ENCODE measurements at places on chromosomes 7 and 10.

GRCh38 chr7:74093671-74094223, 10.1 kb downstream of the LIMK1 start:
- DNase-seq = no peak

DNA sequence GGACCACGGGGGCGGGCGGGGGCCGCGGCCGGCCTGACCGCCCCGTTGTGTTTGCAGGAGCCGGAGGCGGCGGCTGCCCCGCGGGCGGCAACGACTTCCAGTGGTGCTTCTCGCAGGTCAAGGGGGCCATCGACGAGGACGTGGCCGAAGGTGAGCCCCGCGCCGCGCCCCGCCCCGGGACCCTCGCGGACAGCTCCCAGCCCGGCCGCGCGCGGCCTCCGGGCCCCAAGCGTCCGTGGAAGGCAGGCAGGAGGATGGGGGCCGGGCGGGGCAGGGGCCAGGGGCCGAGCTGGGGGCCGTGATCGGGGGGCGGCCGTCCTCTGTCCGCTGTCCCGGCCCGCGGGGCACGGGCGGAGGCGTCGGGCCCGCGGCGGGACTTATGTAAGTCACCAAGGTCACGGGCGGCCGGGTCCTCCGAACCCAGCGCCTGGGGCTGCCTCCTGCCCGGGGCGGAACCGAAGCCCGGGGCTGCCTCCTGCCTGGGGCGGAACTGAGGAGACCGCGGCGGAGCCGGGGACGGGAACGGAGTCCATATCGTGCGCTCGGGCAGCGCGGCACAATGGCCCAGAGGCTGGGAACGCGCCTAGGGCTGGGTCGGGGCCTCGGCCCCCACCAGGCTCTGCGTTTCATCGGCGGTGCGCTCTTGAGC, 497 bp downstream of the PPP2R2D start:
- DNase-seq = no peak

GRCh38 chr10:59622320-59623132, 87.1 kb downstream of the SLC16A9 start:
- no peak for DNase-seq

DNA sequence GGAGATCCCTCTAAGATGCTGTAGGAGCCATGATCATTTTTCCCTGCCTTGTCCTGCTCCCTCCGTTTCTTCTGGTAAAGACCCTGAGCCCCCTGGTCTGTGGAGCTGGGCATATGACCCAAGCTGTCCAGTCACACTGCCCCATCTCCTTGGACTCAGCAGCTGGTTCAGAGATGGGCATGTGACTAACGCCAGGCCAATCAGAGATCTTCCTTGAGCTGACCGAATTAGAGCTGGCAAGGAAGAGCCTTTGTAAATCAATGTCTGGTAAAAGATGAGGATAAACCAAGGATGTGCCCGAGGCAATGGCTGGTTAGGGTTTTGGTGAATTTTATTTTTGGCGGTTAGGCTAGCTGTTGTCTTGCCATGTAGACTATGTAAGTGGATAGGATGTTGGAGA, 173.3 kb downstream of the LCOR start:
- no peak for DNase-seq

DNA sequence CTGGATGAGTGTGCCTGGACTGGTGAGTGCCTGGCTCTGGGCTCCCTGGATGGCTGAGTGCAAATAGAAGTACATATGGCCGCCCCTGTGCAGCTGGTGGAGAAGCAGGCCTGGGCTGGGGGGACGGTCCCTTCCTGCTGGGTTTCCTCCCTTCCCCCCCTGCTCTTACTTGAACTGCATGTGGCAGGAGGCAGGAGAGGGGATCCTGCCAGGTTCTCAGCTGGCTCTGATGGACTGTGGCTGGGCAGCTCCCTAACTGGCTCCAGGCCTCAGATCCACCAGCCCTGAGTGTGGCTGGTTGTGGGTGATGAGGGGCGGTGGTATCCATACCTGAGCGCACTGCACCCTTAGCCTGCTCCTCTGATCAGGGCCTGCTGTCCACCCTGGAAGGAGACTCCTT, 26.9 kb downstream of the ADCY1 start:
- DNase-seq = no peak

DNA sequence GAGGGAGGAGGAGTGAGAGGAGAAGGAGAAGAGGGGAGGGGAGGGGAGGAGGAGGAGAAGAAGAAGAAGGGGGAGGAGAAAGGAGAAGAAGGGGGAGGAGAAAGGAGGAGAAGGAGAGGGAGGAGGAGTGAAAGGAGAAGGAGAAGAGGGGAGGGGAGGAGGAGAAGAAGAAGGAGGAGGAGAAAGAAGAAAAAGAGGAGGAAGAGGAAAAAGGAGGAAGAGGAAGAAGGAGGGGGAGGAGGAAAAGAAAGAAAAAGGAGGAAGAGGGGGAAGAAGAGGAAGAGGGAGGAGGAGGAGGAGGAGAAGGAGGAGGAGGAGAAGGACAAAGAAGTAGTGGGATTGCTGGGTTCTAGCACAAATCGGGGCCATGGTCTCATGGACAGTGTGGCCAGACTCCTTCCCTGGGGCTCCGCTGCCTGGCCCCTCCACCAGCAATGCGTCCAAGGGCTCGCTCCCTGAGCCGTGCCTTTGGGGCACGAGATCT, 4.2 kb upstream of the MAFK start:
- DNase-seq = no peak

DNA sequence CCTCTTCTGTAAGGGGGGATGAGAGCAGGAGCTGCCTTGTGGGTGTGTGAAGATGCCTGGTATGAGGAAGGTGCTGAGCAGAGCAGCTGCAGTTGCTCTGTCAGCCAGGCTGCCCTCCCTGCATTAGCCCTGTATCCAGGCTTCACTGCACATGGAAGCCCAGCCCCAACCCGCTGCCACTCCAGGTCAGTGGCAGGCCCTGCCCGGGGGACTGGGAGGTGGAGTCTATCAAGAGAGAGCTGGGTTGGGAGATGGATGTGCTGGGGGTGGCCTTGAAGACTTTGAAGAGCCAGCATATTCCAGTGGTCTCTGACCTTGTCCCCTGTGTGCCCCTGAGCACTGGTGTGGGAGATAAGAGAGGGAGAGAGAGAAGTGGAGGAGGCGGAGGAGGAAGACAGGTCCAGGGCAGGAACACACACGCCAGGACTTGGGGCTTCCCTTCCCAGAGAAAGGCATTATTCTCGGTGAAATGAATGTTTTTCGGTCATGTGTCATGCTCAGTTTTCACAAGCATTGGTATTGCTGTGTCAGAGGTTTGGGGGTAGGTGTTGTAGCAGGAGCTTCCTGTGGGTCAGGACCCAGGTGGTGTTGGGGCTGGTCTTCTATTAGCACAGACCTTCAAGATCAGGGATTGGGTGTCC, 2.6 kb downstream of the PPIF start:
- no peak for DNase-seq

GRCh38 chr7:128075242-128076095, 44.2 kb upstream of the LRRC4 start:
- no peak for DNase-seq

- no peak for DNase-seq
These were observed at the start of gene PRF1 for GRCh38 chr10:70602665-70603448. PRF1 (minus strand) TSS chr10:70602741; CDS start chr10:70600902, 1,839 bp downstream.

GRCh38 chr7:91348711-91349110, 84.5 kb downstream of the FZD1 start:
- DNase-seq = no peak

DNA sequence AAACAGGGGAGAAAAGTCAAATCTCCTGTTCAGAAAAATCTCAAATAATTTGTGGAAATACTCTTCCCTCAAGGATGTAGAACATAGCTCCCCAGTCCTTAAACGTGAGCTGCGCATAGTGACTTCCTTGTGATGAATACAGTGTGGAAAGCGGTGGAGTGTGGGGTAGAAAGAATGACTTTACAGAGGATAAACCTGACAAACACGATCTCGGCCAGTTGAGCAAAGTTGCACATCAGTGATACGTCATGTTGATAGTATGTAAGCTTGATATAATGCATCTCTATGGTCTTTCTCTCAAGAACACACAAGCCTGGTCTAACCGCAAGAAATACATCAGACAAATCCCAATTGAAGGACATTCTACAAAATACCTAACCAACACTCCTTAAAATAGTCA, 32.0 kb upstream of the ZCCHC24 start:
- DNase-seq = no peak

DNA sequence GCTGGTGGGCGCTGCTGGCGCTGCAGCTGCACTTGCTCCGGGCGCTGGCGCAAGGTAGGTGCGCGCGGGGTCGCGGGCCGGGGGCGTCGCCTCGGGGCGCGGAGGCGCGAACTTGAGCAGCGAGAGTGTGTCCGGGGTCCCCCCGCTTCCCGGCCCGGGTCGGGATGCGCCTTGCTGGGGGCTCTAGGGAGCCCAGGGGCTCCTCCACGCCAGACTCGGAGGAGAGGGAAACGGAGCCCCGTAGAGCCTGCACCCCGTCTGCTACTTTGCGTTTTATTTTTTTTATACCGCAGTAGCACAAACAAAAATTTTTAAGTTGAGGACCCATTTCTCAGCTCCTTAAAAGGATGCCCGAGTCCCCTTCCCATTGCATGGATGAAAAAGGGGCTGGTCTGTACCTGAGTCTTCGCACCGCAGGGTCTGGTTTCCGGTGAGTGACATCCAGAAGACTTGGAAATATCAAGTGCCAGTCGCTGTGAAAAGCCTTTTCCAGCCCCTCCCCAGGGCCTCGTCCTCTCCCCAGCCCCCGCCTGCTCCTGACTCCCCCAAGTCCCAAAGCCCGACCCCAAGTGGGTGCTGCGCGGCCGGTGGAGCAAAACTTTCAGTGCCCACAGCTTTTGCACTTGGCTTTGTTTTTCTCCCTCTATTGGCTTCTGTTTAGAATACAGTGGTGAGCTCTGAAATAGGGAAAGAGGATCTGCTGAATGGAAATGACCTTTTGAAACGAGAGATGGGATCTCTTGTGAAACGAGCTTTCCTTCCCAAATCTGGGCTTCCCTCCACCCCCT, 973 bp downstream of the SDK1 start:
- no peak for DNase-seq

GRCh38 chr7:64359543-64359942, 45.8 kb downstream of the ZNF736 start:
- DNase-seq = no peak

DNA sequence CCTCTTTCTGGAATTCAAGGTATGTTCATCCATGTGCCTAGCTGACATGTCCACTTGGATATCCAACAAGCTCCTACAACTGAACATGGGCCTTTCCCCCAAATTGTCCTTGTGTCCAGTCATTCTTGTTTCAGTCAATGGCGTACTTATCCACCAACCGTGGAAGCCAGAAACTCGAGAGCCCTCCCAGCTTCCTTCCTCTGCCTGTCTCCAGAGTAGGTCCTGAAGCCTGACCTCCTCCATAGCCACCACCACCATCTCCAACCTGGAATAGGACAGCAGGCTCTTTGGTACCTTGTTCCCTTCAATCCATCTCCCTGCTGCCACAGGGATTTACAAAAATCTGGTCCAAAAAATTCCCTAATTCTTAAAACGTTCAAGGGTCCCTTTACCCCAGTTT, 305.1 kb downstream of the RPS24 start:
- DNase-seq = no peak

- no peak for DNase-seq
These were observed 119.0 kb upstream of the RHOBTB1 start for GRCh38 chr10:61063034-61063433.

DNA sequence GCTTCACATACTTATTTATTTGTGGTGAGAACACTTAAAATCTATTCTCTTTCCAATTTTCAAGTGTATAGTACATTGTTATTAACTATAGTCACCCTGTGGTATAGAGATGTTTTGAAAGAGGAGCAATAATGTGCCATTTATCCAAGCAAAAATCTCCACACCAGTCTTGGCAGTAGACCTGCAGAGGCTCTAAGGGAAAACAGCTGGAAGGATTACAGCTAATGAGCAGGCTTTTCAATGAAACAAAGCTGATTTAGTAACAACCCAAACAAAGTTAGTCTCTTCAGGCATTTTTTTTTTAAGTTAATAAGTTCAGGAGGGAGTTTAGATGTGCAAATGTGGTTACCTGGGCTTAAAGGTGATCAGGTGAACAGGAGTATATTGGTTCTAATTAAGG, 101.9 kb downstream of the EVX1 start:
- DNase-seq = no peak

DNA sequence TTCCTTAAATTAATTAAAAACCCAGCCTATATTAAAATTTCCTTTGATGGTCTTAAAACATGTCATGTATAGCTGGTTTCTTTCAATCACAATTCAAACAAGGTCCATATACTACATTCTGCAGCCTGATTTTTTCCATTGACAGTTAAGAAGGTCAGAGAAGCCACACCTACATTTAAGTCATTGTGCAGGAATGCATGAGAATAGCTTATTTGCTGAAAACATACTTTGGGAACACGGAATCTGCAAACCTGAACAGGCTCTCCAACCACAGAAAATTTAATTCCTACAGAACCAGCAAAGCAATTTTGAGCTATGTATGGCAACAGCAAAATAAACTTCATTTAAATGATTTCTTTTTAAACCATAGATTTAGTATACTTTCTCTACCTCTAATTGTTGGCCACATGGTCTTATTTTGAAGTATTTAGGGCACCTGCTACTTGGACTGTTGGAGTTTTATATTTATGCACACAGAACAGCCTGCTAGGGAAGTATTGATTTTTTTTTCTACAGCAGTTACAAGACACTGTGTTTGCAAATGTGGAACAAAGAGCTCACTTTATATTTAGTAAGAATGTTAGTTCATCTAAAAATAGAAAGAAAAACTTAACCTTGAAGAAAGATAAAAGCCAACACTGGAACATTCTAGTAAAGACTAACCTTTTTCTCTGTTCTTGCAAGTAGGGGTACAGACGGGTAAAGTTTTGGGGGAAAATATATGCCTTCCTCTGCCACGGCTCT, 240.9 kb upstream of the IMMP2L start:
- DNase-seq = no peak

GRCh38 chr7:47807756-47808155, 140.5 kb downstream of the PKD1L1 start:
- no peak for DNase-seq

DNA sequence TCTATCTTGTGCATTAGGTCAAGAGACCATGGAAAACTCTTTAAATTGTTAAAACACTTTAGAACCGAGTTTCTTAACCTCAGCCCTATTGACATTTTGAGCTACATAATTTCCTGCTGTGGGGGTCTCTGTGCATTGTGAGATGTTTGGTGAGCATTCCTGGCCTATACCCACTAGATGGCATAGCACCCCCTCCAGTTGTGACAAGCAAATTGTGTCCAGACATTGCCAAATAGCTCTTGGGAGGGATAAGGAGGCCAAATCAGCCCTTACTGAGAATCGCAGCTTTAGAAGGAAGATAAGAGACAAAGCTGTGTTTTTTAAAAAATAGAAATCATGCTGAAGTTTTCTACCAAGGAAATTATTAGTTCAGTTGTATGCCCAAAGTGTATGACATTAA, 1158.5 kb upstream of the C7orf33 start:
- no peak for DNase-seq

DNA sequence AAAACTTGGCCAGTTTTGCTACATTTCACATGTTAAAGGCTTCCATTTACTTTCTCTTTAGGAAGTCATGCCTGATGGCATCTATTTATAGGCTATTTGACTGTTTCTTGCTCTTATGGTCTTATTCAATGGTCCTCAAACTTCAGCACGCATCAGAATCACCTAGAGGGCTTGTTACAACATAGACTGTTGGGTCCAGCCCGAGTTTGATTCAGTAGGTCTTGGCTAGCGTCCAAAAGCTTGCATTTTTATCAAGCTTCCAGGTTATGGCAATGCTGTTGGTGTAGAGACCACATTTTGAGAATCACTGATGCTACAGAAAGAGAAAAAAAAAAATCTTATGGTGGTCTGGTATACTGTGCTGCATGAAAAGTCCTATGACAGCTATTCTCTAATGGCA, 51.9 kb downstream of the MTPN start:
- no peak for DNase-seq

GRCh38 chr10:58985216-58985615, 191.2 kb upstream of the PHYHIPL start:
- DNase-seq = no peak

GRCh38 chr10:43846187-43846680, 197.6 kb upstream of the ZNF32 start:
- DNase-seq = no peak
